ENCODE measurements at places on chromosomes 4 and X.
A peak's percentile ranks its signal among the peaks of the same experiment; 100 is the strongest.

DNA sequence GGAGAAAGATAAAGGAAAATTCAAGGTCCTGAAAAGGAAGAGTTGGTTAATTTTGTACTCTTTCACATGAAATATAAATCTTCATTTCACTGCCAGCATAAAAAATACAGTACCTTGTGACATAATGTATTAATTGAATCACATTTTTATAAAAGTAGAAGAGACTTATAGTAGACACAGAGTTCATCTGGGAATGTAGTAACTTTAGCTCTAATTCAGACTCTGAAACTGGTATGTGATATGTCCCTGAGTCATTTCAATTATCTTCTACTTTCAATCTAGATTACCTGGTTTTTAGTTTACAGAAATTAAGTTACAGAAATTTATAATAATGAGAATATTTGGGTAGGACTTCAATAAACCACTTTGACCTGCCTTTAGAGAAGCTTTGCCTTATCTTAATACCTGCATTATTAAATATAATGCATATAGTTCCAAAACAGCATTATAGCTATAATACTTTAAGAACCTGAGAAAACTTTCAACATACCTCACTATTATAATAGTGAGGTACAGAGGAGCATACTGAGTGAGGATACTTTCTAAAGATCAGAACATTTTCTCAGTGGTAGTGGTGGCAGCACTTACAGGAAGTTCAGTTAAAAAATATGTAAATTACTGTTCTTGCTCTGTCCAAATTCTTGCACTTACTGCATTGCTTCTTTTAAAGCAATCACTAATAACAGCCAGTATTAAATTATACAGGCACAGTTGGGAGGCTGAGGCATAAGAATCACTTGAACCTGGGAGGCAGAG, 11.2 kb downstream of the NEK1 start:
- no peak for DNase-seq

GRCh38 chrX:151997539-151997938, 23.1 kb upstream of the GABRE start:
- no peak for DNase-seq

DNA sequence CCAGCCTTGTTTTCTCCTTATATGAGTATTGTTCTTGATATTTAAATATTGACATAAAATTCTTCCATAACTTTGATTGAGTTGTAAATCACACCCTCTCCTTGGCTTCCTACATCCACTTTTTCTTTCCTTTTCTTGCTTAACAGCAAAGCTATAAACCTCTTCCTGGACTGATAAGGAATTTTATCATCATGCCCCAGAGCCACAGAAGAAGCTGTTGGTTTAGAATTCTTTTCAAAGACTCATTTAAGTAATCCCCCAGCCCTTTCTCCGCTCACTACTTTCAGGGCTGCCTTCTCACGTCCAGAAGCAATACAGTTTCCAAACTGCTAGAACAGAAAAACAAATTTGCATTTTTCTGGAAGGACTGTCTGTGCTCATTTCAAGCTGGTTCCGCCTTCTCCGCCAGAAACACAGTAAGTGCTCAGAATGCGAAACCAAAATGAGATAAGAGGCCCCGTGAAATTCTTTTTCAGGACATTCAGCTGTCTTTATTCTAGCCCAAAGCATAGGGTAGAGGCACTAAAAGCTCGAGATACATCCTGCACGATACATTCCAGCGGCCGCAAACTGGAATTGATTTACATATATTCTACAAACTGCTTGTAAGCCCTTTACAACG, 849 bp downstream of the MID1 start:
- peak; percentile 35 for DNase-seq

- no peak for DNase-seq
These were observed 321.3 kb downstream of the ADGRL3 start for GRCh38 chr4:61521451-61521850.

- DNase-seq = no peak
These were observed 221.2 kb downstream of the PPP4R3C start for GRCh38 chrX:27241981-27242380.

DNA sequence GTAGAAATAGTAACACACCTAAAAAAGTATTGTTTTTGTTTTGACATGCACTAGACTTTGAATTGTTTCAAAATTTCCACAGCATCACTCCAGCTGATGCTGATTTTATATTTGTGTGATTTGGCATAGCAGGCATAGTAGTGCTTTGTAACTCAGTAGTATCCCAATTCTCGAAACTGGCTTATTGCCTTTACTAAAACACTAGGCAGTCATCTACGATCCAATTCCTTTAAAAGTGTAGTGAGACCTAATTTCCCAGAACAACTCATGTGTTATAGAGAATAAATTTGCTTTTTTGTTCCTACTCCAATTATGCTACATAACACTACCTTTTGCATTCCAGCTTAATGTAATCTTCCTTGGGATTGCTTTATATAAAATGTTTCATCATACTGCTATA, 797.7 kb downstream of the ADGRL3 start:
- DNase-seq = no peak

DNA sequence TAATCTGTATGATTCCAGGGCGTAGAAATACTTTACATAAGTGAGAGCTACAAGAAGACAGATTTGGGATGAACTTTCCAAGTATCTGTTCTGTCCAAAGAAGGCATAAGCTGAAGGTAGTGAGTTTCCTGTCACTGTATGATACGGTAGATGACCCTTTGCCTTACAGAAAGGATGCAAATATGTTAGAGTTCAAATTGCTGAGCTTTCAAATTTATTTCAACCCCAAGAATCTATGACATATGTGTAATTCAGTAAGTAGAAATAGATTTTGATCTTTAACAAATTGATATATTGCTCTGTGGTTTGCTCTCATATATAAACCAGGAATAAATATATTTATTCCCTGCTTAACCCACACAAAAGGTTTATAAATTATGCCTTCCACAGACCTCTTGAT, 16.5 kb downstream of the DIPK2B start:
- no peak for DNase-seq

- no peak for DNase-seq
These were observed 35.8 kb upstream of the GAB1 start for GRCh38 chr4:143300860-143301259.

GRCh38 chr4:26978387-26979053, 117.9 kb downstream of the STIM2 start:
- DNase-seq = no peak

DNA sequence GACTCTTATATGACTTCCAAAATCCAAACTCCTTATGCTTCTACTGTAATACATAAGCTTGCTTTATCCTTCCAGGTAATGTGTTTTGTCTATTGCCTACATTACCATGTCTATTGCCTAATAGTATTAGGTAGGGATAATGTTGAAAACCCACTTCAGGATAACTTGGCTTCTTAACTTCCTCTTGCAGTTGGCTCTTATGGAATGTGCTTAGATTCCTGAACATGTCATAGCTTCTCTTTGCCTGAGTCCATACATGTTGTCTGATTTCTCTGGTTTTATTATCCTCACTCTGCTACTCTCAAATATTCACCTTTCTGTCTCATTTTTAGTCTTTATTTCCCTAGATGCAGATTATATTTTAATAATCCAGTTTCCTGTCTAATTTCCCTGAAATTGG, 599.9 kb downstream of the IL15 start:
- DNase-seq = no peak

- DNase-seq = no peak
These were observed 6.9 kb upstream of the STK32B start for GRCh38 chr4:5044341-5044740.

DNA sequence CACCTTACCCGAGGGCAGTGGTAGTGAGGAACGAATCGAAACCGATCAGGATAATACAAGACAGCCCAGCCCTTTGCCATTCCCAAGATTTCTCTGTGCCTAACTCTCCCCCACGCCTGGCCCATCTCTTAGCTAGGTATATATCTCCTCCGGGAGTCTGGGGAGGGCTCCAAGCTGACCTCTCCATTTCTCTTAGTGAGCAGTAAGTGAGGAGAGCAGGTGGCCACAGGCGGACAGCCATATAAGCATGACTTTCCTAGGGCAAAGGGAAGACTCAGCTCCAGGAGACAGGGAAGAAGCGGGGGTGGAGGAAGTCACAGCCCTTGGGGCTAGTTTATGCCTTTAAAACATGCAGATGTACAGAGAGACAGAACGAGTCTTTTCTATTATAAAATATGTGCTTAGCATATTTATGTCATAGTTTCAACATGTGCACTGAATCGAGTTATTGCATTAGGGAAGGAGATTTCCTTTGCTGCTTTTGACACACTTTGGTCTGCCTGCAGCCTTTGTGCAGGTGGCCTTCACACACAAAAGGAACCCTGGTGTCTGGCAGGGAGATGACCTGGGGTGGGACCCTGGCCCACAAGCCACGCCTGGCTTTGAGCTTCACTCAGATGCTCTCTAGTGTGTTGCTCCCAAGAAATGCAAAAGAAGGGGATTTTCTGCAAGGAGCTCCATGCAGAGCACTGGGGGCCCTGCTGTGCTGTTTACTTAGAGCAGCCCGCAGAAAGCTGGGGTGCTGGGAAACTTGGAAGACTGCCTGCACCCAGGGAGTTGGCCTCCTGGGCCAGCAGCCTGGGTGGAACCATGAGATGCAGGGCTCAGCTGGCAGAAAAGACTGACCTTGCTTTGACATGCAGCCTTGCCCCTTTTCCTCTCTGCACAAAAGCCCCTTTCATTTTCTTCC, 613.3 kb downstream of the BCOR start:
- no peak for DNase-seq

- DNase-seq = no peak
These were observed 46.3 kb upstream of the HUWE1 start for GRCh38 chrX:53732797-53733196.

DNA sequence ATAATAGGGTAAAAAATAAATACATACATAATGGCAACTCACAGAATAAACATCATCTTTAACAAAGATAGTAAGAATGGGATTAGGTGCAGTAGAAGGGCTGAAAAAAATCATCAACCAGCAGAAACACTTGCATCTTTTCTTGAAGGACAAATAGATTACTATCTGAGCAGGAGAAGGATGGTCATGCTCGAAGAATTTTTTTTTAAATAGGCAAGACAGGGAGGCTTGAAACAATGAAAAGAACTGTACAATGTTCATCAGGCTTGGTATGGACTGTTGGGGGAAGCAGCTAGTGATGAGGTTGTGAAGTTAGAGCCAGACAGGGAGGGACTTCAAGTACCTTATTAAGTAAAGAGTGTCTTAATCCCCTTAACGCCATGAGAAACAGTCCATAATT, 167.4 kb upstream of the LDB2 start:
- no peak for DNase-seq

GRCh38 chr4:164446516-164446915, 307.4 kb upstream of the SMIM31 start:
- peak; percentile 1 for DNase-seq

DNA sequence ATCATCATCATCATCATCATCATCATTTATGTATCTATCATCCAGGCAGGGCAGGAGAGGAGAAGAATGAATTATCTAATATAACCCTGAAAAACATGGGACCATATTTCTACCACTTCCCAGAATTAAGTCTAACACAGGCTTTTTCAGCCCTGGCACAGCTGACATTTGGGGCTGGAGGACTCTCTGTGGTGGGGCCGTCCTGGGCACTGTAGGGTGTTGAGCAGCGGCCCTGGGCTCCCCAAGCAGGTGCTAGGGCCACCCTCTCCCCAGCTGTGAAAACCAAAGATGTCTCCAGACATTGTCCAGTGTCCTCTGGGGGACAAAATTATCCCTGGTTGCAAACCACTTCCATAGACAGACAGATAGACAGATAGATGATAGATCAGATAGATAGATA, 288.4 kb downstream of the CRLF2 start:
- DNase-seq = no peak

- no peak for DNase-seq
These were observed 69.4 kb upstream of the ACSL1 start for GRCh38 chr4:184895012-184895695.

- DNase-seq = no peak
These were observed 141.3 kb downstream of the CBR4 start for GRCh38 chr4:168868802-168869201.

DNA sequence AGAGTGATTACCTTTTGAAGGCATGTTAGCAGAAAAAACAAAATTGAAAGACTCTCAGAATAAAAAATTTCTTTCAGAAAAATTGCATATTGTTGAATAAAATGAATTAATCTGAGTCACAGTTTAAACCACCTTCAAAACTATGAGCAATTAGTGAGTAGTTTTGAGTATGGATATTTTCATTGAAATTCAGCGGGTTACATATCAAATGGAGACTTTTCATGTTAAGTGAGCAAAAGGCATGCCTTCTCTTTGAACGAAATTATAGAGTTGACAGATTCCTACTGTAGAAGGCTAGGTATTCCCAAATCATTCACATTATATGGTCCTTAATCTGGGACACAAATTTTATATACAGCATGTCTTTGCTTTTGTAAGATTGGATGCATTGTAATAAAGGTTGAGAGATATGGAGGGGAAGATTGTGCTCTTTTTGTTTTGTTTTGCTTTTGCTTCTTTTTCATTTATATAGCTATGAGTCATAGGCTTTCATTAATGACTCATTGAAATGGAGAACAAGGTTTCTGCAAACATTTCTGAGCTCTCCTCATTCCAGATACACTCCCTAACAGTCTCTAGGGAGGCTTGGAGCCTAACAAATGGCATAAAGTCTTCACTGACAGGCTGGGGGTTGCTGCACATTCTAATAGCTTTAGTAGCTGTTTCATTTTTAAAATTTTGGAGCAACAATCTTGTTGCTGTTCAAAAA, 21.6 kb downstream of the PCDH18 start:
- peak; percentile 97 for DNase-seq

DNA sequence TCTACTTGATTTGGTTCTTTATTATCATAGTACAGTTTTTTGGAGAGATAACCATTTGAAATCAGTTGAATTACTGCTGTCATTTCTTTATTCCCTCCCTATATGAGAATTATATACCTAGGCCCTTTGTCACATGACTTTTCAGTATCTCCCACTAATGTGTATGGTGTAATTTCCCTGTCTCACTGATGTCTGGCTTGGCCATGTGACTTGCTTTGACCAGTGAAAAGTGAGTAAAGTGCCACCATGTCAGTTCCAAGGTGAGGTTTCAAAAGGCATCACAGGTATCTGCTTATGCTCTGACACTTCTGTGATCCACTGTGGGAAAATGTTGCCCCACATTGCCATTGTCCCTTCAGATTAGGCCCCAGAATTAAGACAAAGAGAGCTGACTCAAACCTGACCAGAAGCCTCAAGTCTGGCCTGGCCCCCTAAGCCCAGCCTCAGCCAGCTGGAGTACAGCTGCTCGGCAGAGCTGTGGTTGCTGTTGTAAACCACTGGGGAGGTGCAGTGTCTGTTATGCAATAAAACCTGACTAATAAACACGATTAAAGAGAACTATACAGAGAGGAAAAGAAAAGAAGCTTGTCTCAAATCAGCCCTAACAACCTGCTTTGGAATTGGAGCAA, 27.5 kb downstream of the SETD7 start:
- DNase-seq = peak; percentile 93

GRCh38 chr4:94371290-94371689, 28.7 kb upstream of the HPGDS start:
- no peak for DNase-seq

All from fibroblast of pulmonary artery (primary cell).